ENCODE measurements at places on chromosomes 1 and 21.

DNA sequence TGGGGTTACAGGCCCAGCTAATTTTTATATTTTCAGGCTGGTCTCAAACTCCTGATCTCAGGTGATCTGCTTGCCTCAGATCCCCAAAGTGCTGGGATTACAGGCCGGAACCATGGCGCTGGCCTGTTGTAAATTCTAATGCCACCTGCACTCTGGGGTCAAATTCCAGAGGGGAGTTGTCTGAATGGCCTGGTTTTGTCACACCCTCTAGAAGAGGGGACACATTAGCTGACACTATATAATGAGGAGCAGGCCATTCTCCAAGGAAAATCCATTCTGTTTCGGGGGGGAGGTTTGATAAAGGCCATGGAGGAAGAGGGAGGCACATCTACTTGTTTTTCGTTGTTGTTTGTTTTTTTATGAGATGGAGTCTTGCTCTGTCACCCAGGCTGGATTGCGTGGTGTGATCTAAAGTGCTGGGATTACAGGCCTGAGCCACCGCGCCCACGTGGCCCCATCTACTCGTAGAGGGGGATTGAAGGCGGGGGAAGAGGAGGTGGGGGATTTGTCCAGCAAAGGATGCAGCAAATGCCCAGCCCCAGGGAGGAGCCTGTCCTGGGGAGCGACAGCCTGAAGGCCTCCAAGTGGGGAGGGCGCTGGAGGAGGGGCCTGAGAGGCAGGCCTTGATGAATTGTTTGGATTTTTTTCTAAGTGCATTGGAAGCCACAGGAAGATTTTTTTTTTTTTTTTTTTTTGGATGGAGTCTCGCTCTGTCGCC, 78.4 kb upstream of the SLC45A1 start:
- no peak for DNase-seq

DNA sequence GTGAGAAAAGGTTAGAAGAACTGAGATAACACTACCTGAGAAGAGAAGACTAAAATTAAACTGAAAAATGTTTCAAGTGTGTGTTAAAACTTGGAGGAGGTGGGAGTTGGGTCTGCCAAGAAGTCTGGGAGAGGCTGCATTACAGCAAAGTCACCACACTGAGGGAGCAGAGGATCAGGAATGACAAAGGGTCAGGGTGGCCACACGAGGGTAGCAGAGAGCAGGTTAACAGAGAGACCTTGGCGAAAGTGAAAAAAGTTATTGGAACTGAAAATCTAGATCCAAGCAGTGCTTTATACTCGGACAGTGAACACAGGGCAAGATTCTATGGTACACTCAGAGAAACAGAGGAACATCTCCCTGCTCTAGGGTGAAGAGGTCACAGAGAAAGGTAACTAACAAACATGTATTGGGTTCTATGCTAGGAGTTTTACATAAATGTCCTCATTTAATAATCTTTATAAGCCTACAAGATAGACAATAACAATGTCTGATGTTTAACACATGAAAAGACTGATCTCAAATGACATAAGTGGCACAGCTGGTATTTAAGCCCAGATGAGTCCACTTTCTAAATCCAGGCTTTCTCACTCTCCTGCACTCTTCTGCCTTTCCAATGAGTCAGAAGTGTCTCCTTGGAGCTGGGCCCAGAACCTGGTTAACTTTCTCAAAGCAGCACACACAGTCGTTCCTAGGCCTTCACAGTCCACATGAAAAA, 10.3 kb upstream of the CADM3 start:
- no peak for DNase-seq

- no peak for DNase-seq
Measured at GRCh38 chr1:77031106-77031662, 163.9 kb downstream of the ST6GALNAC5 start.

DNA sequence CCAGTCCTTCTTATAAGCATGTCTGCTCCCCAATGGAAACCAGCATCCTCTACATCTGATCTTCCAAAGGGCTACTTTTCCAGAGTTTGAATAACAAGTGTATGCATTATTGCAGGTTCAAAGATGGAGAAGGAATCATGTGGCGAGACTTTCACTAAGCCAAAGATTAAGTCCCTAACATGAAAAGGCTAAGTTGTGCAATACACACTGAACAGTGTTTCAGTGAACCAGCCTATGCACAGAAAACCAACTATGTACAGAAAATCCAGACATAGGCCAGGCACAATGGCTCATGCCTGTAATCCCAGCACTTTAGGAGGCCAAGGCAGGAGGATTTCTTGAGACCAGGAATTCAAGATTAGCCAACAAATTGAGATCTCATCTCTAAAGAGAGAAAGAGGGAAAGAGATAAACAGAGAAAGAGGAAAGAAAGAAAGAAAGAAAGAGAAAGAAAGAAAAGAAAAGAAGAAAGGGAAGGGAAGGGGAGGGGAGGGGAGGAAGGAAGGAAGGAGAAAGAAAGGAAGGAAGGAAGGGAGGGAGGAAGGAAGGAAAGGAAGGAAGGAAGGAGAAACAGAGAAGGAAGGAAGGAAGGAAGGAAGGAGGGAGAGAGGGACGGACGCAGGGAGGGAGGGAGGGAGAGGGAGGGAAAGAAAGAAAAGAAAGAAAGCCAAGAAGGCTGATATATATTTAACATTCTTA, 181.7 kb downstream of the LTN1 start:
- no peak for DNase-seq

GRCh38 chr1:240280560-240281322, 189.1 kb downstream of the FMN2 start:
- DNase-seq, result no peak

GRCh38 chr1:224431726-224432125, 2.9 kb downstream of the WDR26 start:
- DNase-seq, result no peak

DNA sequence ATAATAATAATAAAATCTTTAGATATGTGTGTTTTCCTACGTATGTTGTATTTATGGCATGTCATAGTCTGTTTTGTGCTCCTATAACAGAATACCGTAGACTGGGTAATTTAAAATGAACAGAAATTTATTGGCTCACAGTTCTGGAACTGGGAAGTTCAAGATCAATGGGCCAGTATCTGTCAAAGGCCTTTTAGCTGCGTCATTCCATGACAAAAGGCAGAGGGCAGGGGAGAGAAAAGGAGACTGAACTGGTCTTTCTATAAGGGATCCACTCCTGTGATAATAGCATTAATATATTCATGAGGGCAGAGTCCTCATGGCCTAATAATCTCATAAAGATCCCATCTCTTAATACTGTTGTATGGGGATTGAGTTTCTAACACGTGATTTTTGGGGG, 7.1 kb upstream of the SFT2D2 start:
- DNase-seq, result no peak

GRCh38 chr1:243851765-243852164, 1.7 kb upstream of the AKT3 start:
- no peak for DNase-seq
